ENCODE measurements at places on chromosomes 5 and 9.

DNA sequence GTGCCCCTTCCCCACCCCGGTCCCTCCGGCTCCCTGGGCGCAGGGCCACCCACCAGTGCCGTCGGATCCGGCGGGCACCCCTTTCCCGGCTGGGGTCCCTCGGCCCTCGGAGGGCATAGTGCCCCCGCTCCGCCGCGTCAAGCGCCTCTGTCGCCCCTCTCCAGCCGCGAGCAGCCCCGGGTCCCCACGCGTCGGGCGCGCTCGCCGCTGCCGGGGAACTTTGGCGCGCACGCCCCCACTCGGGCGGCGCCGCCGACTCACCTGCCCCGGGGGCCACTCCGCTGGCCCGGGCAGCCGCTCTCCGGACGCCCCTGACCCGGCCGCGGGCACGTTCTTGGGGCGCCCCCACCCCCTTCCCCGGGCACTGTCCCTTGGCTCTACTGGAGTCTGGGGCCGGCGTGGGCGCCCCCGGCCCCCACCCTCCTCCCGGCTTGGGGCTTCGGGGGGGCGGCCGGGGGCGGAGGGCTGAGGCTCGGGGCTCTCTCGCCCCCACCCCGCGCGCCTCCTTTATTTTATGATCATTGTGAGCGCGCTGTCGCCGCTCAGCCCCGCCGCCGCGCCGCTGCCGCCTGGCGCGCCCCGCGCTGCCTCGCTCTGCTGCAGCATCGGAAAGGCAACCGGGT lies 1.1 kb upstream of the FAM78A start:
- DNase-seq: no peak

DNA sequence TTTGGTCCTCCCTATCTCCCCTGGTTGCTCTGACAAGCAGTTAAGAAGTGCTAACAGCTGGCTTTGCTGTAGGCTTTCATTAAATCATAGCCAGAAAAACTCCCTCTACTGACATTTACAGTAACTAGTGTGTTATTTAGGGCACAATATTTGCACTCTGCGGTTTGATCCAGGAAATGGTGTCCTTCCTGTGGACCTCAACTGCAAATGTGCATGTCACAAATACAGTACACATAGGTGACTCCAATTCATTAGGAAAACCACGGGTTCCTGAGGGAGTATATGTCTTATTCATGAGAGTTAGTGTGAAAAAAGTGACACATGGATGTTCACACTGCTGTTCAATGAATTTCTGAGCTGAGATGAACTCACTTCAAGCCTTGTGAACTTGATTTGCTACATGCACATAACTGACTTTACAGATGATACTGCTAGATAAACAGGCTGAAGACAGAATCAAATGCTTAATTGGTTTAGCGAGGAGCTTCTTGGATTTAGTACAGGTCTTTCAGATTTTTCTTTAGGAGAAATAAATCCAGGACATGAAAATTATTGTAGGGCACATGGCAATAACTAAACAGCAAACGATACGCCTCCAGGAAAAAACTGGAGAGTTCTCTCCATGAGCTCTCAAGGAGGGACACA lies 281.5 kb downstream of the EFNA5 start:
- DNase-seq: peak; percentile 89

GRCh38 chr5:6708814-6709213 lies 4.4 kb upstream of the TENT4A start:
- DNase-seq: no peak

DNA sequence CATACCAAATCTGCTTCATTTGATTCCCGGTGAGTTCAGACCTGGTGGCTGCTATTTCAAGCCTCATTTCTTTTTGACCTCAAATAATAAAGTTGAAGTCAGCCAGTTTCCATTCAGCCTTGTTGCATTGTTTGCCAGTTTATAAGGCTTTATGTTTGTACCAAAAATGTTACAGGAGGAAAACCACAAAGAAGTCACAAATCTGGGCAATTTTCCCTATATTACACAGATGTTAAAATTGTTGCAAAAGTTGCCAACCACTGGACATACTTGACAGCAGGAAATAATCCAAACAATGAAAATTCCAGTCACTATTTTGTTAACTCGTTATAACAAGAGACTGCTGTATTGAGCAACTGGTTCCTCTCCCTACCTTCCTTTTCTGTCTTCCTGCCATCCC lies 1325.0 kb upstream of the DMAC1 start:
- DNase-seq: no peak

GRCh38 chr5:179991106-179991505 lies 80.5 kb downstream of the RNF130 start:
- DNase-seq: no peak

DNA sequence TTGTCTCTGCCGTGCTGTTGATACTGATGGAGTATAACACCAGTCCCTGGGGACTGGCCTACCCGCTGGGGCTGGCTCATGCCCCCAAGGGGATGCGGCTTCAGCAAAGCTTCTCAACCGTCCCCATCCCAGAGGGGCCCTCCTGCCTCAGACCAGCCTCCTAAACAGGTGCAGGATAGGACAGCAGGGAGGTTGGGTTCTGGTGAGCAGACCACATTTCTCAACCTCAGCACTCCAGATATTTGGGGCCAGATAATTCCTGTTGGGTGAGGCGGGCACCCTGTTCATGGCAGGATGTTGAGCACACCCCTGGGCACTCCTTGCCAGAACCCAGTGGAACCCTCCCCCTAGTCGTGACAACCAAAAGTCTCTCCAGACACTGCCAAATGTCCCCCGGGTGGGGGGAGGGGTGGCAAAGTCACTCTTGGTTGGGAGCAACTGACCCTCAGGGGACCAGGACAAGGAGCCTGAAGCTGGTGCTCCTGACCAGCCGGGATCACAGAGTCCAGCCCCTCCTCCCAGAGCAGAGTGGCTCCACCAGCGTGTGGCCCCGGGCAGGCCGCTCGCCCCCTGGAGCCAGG lies 107.8 kb downstream of the ZNF354C start:
- no peak for DNase-seq

DNA sequence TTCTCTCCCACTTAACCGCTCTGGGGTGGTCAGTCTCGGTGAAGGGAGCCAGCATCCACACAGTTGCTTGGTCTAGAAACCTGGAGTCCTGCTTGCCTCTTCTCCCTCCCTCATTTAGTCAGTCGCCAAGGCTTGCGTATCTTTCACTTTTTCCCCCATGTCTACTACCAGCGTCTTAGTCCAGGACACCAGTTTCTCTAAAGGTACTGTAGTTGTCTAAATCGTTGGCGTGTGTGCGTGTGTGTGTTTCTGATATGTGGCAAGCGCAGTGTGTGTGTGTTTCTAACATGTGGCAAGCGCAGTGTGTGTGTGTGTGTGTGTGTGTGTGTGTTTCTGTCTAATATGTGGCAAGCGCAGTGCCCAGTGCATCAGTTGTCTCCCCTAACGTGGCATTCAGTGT lies 641 bp downstream of the ATP6V1G1 start:
- DNase-seq: no peak

DNA sequence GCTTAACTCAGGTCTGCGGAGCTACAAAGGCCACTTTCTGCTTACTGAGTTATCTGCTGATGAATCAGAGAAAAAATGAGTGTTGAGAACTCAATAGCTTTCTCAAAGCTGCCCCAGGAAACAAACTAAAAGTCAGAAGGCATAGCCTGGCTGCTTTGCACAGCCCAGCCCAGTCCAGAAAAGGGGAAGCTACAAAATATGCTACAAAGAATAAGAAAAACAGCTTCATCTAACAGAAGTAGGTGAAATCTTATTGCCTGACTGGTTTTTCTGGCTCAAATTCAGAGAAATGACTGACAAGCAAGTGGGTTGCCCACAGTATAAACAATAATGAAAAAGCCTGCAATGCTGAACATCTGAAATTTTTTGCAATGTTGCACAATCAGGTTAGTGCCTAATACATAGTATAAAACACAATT lies 156.2 kb downstream of the PPP2R2B start:
- no peak for DNase-seq

- no peak for DNase-seq
These were observed at the start of gene BARHL1 for GRCh38 chr9:132582276-132582785. Gene BARHL1, plus strand, starts transcription at chr9:132582606. Its CDS starts 192 bp downstream, at chr9:132582798.

GRCh38 chr9:95595721-95596295 lies 79.0 kb upstream of the PTCH1 start:
- DNase-seq: no peak

- no peak for DNase-seq
These were observed 24.2 kb downstream of the CLPTM1L start for GRCh38 chr5:1320436-1321344.

DNA sequence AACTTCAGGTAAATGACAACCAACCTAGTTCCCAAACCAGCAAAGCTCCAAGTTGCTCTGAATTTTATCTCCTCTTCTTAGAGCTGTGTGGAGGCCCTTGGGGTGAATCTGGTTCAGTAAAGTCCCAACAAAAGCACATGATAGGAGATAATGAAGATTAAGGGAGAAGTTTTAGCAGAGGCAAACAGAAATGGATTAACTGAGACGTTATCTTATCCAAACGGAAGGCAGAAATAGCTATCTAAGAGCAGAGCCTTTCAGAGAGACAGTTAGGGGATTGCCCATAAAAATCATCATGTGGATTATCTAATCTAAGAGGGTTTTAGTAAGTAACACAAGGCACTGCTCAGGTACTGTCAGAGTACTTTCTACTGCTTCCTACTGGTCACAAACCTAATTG lies 183.9 kb upstream of the ZNF618 start:
- no peak for DNase-seq

DNA sequence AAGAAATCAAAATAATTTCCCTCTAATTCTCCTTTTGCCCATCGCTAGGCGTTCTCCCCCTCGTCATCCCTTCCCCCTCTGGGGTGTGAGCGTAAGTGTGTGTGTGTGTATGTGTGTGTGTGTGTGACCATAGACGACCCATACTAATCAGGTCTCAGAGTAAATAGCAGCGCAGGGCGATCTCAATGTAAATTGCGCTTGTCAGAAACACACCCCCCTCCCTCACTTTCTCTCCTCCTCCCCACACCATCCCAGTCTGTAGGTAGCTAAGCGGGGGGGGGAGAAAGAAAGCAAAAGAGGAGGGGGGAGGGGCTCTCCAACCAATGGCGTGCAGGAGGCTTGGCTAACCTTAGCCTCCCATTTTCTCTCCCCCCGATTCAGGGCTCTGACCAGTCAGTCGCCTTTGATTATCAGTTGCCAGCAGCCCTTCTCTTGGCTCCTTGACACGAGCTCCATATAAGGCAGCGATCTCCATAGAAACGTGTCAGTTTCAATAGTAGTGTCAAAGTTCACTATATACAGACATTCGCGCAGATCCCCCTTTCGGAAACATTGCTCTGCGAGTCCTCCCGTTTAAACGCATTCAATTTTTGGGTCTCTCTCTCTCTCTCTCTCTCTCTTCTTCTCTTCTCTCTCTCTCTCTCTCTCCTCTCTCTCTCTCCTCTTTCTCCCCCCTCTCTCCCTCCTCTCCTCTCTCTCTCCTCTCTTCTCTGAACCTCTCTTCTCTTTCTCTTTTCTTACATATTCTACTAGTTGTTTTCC lies at the start of gene NR2F1:
Gene NR2F1 (plus strand): TSS at position 546 of the 762 bp plus-strand sequence. CDS start 1,802 bp downstream, outside the sequence.
- peak; percentile 99 for DNase-seq

GRCh38 chr5:133287500-133287899 lies 235.7 kb downstream of the HSPA4 start:
- DNase-seq: peak; percentile 32

GRCh38 chr9:114212826-114213225 lies 57.5 kb downstream of the COL27A1 start:
- no peak for DNase-seq

DNA sequence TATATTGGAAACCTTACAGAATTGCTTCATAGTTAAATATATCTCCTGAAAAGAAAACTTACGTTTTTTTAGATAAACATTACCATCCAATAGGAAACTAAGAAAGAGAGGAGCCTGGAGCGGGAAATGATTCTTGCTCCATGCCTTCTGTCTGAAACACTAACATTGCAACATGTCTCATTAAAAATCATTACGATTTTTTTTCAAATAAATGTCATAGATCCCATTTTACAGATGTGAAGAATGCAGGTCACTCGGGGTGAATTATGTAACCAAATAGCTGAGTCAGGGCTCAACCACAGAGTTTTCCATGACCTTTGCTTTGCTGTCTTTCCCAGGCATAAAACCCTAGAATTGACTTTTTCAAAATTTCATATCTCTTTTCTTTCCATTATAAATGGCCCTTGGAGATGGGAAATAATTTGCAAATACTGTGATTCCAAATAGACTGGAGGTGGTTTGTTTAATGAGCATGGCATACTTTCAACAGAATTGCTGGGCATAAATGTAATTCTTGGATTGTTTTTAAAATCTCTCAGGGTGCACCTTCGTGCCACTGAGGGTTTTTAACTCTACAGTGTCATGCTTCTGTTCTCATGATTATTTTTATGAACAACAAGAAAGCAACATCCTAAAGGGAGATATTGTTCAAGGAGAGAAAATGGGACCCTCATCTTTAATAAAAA lies 302.8 kb downstream of the EBF1 start:
- no peak for DNase-seq

DNA sequence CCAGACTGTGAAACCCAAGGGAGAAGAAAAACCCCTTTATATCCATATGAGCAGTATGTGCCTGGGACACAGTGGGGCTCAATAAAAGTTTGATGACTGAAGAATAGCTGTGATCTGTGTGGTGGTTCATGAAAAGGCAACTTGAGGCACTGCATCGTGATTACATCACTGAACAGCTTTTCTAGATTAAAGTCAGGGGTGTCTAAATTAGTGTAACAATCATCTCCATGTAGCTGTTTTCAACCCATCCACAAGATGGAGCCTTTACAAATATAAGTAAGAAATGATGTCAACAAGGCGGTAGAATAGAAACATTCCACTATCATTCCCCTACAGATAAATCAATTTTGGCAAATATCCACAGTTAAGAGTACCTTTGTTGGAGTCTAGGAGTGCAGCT lies 55.5 kb downstream of the PRRC1 start:
- DNase-seq: no peak

- no peak for DNase-seq
These were observed 27.9 kb upstream of the ITGA2 start for GRCh38 chr5:52961274-52961681.

DNA sequence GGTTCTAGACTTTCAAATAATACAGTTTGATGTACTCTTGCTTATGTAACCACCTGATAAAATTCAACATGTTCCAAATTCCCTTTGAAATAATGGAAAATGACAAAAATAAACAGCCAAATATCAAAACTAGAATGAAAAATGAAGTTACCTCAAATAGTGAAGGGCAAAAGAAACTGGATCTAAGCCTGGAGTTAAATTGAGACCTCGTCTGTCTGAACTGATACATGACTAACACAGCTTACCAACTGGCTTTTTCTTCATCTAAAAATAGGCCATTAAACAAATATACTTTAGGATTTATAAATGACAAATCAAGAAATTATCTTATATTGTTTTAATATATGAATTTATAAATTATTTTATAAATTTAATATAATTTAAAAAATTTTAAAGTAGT lies 12.1 kb upstream of the CAAP1 start:
- DNase-seq: no peak

- DNase-seq: no peak
These were observed 77.1 kb upstream of the GOLM1 start for GRCh38 chr9:86176468-86176867.

GRCh38 chr5:176810081-176810597 lies at the start of gene UNC5A:
Gene UNC5A, plus strand, starts transcription at chr5:176810559. Its CDS starts 192 bp downstream, at chr5:176810751.
- DNase-seq: peak; percentile 10

- DNase-seq: no peak
These were observed 4.4 kb upstream of the DAB2IP start for GRCh38 chr9:121646992-121647391.

Measured in brain microvascular endothelial cell (primary cell).